ENCODE measurements at places on chromosomes 6 and 20.

DNA sequence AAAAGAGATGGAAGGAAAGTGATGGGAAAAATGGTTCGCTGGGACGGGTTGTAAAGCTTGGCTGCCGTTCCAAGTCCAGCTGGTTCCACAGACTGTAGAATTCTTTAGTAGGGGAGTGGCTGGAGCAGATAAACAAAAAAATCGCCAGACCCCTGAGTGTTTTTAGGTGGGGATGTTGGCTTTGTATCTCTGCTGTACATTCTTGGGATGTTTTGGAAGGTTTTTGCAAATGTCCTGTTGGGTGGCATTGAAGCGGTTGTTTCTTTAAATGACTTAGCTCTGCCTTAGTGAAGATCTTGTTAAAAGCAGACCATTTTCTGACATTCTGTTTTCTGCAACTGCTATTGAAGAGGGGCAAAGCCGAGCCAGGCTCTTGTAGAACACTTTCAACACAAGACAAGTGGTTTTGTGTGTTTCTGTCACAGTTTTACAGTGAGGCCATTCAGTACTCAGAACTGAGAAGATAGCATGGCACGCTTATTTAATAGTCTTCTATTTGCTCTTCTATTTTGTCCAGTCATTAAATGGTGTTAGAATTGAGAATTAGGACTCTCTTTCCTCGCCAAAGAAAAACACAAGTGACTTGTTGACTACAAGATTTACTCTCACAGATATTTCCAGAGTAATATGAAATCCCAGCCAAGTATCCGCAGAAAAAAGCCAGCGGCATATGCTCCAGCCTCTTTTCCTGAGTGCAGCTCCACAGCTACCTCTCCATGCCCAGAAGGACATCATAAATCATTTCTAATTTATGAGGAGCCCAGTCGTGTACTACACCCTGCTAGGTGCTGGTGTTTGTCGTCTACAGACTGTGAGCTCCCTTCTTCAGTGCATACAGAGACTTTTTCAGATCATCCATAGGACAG, 65.8 kb downstream of the PHACTR2 start:
- DNase-seq, result no peak

GRCh38 chr6:126156973-126157372, 170.6 kb downstream of the TRMT11 start:
- no peak for DNase-seq

GRCh38 chr6:147468634-147469033, 39.9 kb upstream of the SAMD5 start:
- DNase-seq, result no peak

- no peak for DNase-seq
These were observed 868.3 kb downstream of the EYS start for GRCh38 chr6:64838726-64839125.

DNA sequence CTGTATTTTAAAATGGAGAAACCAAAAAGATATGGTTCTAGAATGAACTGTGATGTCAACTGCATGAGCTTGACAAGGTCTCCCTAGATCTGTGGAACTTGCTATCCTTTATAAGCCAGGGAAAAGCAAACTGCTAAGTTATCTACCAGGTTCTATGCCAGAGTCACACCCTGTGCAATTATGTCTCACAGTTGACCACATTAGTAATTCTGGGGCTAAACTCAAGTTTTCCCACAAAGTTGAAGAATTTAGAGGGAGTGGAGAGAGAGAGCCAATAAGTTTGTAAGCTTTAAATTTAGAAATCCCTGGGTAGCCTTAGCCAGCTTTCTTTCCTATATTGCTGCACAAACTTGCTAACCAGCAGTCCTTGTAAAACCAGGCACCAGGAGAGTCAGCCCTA, 407.0 kb upstream of the SASH1 start:
- DNase-seq, result no peak

DNA sequence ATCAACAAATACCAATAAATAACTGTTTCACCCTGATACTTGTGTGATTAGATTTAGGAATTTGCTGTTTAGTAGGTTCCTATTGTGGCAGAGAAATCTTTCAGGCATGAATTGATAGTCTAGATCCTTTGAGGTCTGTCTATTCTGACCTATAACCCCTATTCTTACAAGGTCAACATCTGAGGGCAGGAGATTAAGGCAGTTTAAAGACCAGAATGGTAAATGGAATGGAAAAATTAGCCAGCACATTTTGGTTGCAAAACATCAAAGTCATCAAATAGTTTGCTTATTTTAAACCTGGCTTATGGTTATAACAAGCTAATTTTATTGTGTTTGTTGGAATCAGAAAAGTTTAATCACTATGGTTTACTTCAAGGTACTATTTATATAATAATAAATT, 78.4 kb downstream of the LIN28B start:
- DNase-seq, result no peak

DNA sequence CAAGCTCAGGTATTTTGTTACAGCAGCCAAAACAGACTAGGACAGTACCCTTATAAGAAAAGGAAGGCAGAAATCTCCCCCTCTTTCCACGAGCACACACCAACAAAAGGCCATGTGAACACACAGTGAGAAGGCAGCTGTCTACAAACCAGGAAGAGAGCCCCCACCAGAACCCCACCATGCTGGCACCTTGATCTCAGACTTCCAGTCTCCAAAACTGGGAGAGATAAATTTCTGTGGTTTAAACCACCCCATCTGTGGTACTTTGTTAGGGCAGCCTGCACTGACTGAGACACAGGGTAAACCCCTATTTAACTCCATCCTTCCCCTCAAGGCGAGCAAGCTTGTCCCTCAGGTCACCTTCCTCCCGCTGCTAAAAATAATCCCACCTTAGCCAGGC, 475.8 kb upstream of the JARID2 start:
- DNase-seq, result no peak
